ENCODE measurements at places on chromosomes 16 and 17.

- H3K4me1 ChIP-seq, result peaks cover 25% of the 10 kb centered on the region
- H3K36me3 ChIP-seq, result no peaks in the 10 kb centered on the region
- H3K27me3 ChIP-seq, result no peaks in the 10 kb centered on the region
- no peak for ATAC-seq
Observed at GRCh38 chr17:77101521-77102410, 39.0 kb upstream of the SEC14L1 start.

GRCh38 chr17:81461607-81462500, 50.7 kb downstream of the ACTG1 start:
- H3K4me3 ChIP-seq, result no peak overlapping the region
- H3K27ac ChIP-seq, result no peak overlapping the region
- H3K36me3 ChIP-seq, result peaks cover 79% of the 10 kb centered on the region
- no peaks in the 10 kb centered on the region for H3K4me1 ChIP-seq
- ATAC-seq, result no peak
- no peaks in the 10 kb centered on the region for H3K27me3 ChIP-seq

DNA sequence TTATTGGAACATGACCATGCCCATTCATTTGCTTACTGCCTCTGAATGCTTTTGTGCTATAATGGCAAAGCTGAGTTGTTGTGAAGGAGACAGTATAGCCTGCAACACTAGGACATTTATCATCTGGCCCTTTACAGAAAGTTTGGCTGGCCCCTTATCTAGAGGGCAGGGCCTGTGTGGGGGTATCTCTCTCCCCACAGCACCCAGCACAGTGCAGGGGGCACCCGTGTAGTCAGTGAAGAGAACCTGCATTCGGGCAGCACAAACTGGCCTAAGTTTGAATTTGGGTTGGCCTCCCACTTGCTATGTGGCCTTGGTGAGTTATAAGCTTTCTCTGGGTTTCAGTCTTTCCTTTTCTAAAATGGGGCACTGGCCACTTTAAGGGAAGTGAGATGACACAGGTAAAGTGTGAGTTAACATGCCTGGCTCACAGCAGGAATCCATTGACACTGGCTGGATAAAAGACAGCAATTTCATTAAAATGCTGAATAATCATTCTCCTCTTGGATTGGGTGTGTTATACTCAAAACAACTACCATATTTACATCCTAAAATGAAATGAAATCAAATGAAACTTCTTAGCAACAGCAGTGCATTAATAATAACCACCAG, 12.1 kb downstream of the UBE2O start:
- ATAC-seq, result no peak
- H3K4me3 ChIP-seq, result no peak overlapping the region
- no peaks in the 10 kb centered on the region for H3K4me1 ChIP-seq
- no peak overlapping the region for H3K27ac ChIP-seq

GRCh38 chr17:34113089-34113488, 142.0 kb upstream of the CCL2 start:
- no peak overlapping the region for H3K4me3 ChIP-seq
- no peaks in the 10 kb centered on the region for H3K36me3 ChIP-seq
- no peak overlapping the region for H3K27ac ChIP-seq
- peaks cover 41% of the 10 kb centered on the region for H3K27me3 ChIP-seq
- no peaks in the 10 kb centered on the region for H3K4me1 ChIP-seq
- no peak for ATAC-seq

GRCh38 chr16:9859701-9860327, 322.4 kb downstream of the GRIN2A start:
- H3K4me1 ChIP-seq, result no peaks in the 10 kb centered on the region
- no peaks in the 10 kb centered on the region for H3K36me3 ChIP-seq

GRCh38 chr17:28973425-28973824, 22.1 kb upstream of the PHF12 start:
- H3K27ac ChIP-seq, result no peak overlapping the region
- peaks cover 27% of the 10 kb centered on the region for H3K4me1 ChIP-seq
- no peak for ATAC-seq
- no peaks in the 10 kb centered on the region for H3K36me3 ChIP-seq
- H3K4me3 ChIP-seq, result no peak overlapping the region

GRCh38 chr17:33459078-33459940, 166.2 kb upstream of the ASIC2 start:
- no peak for ATAC-seq
- no peaks in the 10 kb centered on the region for H3K4me1 ChIP-seq
- H3K27ac ChIP-seq, result no peak overlapping the region
- H3K36me3 ChIP-seq, result no peaks in the 10 kb centered on the region
- peaks cover 59% of the 10 kb centered on the region for H3K27me3 ChIP-seq

DNA sequence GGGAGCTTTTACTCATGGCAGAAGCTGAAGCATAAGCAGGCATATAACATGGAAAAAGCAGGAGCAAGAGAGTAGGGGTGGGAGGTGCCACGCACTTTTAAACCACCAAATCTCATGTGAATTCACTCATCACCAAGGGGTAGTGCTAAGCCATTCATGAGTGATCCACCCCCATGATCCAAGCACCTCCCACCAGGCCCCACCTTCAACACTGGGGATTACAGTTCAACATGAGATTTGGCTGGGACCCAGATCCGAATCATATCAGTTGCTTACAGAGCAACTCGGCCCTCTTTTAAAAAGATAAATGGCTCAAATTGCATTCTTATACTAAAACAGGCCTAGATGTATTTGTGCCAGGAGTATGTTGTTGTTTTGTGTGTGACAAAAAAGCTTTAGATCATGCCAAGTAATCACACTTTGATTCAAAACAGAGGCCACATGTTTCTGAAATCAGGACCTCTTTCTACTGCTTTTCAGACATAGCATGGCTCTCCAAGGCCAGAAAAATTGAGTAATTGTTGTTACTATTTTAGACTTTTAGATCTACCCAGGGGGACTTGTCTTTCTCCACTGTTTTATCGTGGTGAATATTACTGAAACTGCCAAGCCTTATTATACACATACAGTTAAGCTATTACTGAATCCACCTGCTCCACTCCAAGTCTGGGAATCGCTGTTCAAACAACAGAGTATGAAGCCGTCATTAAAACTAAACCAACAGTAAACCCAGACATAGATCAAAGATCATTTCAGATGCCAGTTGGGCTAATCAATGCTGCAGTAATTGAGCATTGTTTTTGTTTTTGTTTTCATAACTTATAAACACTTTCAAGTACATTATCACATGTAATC, 163.3 kb downstream of the KCNJ2 start:
- no peak overlapping the region for H3K27ac ChIP-seq
- no peaks in the 10 kb centered on the region for H3K4me1 ChIP-seq
- no peak for ATAC-seq
- H3K4me3 ChIP-seq, result no peak overlapping the region

DNA sequence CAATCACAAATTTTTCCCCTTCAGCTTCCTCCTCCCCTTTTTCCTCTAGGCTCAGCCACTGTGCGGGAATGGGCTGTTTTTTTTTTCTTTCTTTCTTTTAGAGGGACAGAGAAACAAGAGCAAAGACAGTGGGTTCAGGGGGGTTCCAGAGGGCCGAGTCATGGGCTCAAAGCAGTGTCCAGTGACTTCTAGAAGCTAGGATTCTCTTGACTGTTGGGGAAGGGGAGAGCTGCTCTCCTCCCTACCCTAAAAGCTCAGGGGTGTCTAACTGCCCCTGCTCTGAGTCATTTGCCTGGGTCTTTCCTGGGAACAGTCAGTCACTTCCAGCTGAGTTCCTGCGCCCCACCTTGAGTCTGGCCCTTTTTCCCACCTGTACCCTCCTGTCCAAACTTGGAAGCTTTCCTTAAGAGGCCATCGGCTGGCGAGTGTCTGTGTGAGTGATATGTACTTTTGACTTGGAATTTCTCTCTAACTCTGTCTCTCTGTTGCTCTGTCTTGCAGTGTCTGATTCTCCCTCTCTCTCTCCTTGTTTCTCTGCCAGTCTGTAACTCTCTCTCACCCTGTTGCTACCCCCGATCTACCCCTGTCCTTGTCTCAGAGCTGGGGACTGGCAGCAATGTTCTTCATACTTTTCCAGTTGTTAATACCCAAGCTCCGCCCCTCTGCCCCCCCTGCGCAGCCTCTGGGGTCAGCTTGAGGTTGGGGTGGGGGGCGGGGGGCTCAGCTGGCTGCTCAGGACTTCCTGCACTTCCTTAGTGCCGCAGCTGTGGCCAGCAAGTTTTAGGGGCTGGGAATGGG, 2.4 kb downstream of the THRA start:
- ATAC-seq, result no peak
- peak overlapping the region; percentile 90 for H3K4me3 ChIP-seq
- peak overlapping the region; percentile 5 for H3K27ac ChIP-seq
- H3K27me3 ChIP-seq, result no peaks in the 10 kb centered on the region
- no peaks in the 10 kb centered on the region for H3K36me3 ChIP-seq

- peaks cover 99% of the 10 kb centered on the region for H3K27me3 ChIP-seq
- peak overlapping the region; percentile 55 for H3K4me3 ChIP-seq
- no peaks in the 10 kb centered on the region for H3K36me3 ChIP-seq
- ATAC-seq, result no peak
Observed at GRCh38 chr17:79608624-79608959, 2.3 kb downstream of the RBFOX3 start.

DNA sequence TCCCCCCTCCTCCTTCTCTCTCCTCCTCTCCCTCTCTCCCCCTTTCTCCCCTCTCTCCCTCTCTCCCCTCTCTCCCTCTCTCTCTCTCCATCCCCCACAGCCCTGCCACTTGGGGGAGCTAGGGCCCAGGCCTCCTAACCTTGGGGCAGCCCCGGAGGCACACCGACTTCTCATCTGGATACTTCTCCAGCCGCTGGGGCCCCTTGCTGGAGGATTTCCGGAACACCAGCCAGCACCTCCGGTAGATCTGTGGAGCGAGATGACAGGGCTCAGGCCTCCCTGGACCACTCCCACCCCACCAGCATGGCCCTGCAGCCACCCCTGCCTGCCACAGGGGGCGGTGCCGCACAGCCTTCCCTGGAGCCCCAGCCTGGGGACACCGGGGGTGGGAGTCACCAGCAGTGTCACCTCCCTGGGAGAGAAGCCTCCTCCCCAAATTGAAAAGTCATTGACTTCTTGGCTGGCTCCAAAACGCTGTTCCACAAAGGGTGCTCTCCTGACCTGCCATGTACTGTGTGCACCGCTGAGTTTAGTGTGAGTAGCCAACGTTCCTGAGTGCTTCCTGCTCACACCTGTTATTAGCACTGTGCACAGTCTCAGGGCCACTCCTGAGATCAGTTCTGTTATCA, 10.5 kb downstream of the DOK4 start:
- H3K27ac ChIP-seq, result no peak overlapping the region
- H3K4me1 ChIP-seq, result peaks cover 25% of the 10 kb centered on the region
- H3K27me3 ChIP-seq, result no peaks in the 10 kb centered on the region
- H3K4me3 ChIP-seq, result no peak overlapping the region
- no peak for ATAC-seq

GRCh38 chr17:66165537-66166123, 26.3 kb downstream of the CEP112 start:
- H3K4me1 ChIP-seq, result no peaks in the 10 kb centered on the region
- ATAC-seq, result peak; percentile 41
- H3K27me3 ChIP-seq, result no peaks in the 10 kb centered on the region
- H3K4me3 ChIP-seq, result no peak overlapping the region
- no peak overlapping the region for H3K27ac ChIP-seq
- peaks cover 8% of the 10 kb centered on the region for H3K36me3 ChIP-seq

DNA sequence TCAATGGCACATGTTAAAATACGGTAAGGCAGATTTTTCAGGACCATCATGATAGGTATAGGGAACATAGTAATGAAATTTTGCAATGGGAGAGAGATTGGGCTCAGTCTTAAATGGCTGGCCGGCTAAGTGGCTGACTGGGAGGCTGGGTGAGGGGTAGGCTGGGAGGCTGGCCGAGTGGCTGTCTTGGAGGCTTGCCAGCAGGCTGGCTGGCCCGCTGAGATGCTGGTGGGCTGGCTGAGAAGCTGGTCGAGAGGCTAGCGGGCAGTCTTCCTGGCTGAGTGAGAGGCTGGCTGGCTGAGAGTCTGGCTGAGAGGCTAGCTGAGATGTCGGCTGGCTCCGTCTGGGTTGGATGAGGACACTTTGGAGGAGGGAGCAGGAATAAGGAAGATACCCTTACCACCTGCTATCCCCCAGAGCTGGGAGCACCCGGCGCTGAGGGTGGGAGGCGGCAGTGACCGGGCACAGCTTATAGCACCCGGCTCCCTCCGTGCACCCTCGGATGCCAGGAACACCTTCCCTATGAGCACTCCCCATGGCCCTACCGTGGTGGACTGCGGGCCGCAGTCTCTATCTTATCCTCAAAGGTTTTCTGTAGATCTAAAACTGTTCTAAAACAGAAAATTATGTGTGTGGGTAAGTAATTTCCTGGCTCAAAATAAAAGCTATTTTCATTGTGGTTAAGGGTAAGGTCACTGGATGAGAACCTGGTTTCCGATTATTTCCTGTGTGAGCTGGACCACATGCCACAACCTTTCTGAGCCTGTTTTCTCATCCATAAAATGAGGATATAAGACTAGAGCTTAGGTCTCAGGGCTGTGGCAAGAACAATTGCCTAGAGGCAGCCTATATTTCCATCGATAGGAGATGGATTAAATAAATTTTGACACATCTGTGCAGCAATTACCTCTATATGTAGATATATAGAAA, 34.5 kb upstream of the TMC5 start:
- peaks cover 4% of the 10 kb centered on the region for H3K4me1 ChIP-seq
- no peak overlapping the region for H3K27ac ChIP-seq
- no peak for ATAC-seq
- H3K27me3 ChIP-seq, result peaks cover 20% of the 10 kb centered on the region
- no peak overlapping the region for H3K4me3 ChIP-seq

DNA sequence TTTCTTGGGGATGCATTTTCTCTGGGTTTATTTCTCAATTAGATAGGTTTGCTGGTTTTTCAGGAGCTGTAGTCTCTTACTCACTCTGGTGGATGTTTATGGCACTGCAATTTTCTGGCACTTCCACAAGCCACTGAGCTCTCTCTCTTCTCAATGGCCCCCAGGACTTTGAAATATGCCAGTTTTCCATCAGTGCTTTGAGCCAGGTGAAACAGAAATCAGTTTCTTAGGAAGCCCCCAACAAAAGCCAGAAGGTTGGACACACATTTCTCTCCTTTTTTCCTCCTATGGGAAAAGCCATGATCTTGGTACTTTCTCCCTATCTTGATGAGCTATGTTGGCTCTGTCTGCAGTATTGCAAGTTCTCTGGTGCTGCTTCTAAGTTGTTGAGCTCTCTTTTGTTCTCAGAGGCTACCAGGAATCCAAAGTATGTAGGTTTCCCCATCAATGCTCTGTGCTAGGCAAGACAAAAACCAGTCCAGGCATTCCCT, 90.7 kb upstream of the SMIM36 start:
- H3K4me1 ChIP-seq, result no peaks in the 10 kb centered on the region
- no peak overlapping the region for H3K27ac ChIP-seq
- H3K27me3 ChIP-seq, result no peaks in the 10 kb centered on the region
- H3K4me3 ChIP-seq, result no peak overlapping the region

- no peak for ATAC-seq
- H3K4me3 ChIP-seq, result no peak overlapping the region
- peaks cover 9% of the 10 kb centered on the region for H3K4me1 ChIP-seq
- no peaks in the 10 kb centered on the region for H3K27me3 ChIP-seq
- no peaks in the 10 kb centered on the region for H3K36me3 ChIP-seq
- H3K27ac ChIP-seq, result no peak overlapping the region
Observed at GRCh38 chr16:49740256-49740655, 115.7 kb downstream of the ZNF423 start.

DNA sequence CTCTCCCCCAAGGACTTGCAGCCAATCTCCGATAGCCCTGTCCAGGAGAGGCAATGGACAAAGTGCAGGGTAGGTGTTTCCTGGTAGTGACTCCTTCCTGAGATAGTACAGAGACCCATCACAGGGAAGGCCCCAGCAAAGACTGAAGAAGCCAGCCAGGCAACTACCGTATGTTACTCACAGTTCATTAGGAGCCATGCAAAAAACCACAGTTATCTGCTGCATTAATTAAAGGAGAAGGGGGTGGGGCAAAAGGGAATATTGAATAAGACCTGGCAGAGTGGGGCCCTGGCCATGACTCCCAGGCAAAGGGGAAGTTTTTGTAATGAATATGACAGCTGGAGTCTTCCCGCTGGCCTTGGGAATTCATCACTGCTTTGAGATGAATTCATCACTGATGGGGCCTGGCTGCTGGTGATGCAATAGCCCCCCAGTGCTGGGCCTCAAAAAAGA, 2.5 kb upstream of the SLC13A2 start:
- H3K4me3 ChIP-seq, result no peak overlapping the region
- ATAC-seq, result no peak
- H3K4me1 ChIP-seq, result no peaks in the 10 kb centered on the region
